ENCODE measurements at places on chromosomes 4 and X.

GRCh38 chr4:21879187-21879586 lies 69.4 kb downstream of the KCNIP4 start:
- DNase-seq: no peak

DNA sequence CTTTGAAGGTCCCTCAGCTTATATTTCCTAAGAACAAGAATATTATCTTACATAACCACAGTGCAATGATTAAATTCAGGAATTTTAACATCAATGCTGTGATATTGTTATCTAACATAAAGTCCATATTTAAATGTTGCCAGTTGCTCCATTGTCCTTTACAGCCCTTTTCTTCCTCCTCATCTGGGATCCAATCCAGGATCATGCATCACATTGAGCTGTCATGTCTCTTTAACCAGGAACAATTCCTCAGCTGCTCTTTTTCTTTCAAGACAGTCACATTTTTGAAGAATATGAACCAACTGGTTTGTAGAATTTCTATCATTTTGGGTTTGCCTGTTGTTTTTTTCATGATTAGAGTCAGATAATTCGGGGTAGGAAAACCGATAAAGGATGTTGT lies 12.0 kb downstream of the TMSB4X start:
- no peak for DNase-seq

- no peak for DNase-seq
Measured at GRCh38 chr4:127622921-127623796, 9.6 kb upstream of the INTU start.

GRCh38 chr4:128287141-128287870 lies at the start of gene PGRMC2:
PGRMC2 (minus strand) TSS chr4:128287813; CDS start chr4:128287790, 23 bp downstream.
- DNase-seq: no peak

- DNase-seq: no peak
Measured at GRCh38 chr4:70728091-70728490, 6.3 kb downstream of the RUFY3 start.

- DNase-seq: no peak
Measured at GRCh38 chr4:26459756-26460530, 30.3 kb downstream of the CCKAR start.
